ENCODE measurements at places on chromosomes 13 and 19.

DNA sequence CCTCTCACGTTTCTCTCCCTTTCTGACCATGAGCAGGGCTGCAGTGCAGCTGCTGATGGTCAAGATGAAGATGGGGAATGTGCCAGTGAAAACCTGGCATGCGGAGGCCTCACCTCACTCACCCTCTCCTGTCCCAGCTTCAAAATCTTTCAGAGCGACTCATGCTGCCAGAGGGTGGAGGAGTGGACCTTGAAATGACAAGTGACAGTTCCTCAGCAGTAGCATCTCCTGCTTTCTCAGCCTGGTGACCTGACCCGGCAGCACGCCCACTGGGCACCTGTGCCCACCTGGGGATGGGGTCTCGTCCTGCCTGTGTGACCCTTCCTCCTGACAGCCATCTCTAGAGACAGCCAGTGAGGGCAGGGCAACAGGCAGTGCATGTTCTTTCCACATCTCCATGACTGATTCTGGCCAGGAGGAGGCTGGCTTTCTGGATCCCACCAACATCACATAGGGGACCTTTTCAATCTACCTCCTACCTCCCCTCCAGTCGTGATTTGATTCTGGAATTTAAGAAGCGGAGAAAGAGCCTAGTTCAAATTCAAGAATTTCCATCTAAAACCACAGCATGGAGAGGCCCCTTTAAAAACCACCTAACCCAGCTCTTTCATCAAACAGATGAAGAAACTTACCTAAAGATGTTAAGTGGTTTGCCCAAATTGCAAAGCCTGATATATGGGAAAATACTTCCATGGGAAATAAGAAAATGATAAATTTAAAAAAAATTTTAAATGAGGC, 45.8 kb downstream of the RFX2 start:
- peak; percentile 40 for DNase-seq

DNA sequence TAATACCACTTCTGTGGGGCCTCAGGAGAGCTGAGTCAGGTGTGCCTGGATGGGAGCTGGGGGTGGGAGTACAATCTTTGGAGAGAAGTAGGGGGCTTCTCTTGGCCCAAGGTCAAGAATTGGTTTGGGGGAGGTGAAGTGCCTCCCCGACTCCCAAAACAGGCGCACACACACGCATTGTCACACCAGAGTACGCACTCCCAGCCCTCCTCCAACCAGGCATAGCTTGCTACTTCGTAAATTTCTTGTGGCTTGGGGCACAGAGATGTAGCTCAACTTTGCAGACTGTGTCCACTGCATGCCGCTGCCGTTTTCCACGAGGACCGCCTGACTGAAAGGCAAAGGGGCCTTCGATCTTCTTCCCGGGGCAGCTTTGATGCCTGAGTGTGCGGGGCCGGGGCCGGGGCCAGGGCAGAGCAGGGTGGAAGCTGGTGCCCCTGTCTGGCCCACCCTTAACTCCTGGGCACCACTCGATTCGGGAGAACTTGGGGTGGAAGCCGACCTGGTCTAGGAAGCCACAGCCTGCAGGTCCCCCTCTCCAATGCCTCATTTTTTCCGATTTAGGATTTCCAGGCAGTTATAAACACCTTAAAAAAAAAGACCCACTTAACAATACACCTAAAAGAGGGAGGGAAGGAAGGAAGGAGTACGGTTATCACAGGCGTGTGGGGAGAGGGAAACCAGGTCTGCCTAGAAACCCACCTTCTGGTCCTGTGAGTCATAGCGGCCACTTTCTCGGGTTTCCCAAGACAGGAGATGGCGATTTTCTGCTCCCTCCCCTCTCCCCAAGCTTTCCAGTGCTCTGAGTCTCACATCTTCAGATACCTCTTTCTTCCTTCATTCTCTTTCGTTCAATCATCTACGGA, 5.8 kb upstream of the TSHZ3 start:
- DNase-seq = no peak

- no peak for DNase-seq
Observed at GRCh38 chr13:114286808-114287207, 5.4 kb downstream of the UPF3A start.

DNA sequence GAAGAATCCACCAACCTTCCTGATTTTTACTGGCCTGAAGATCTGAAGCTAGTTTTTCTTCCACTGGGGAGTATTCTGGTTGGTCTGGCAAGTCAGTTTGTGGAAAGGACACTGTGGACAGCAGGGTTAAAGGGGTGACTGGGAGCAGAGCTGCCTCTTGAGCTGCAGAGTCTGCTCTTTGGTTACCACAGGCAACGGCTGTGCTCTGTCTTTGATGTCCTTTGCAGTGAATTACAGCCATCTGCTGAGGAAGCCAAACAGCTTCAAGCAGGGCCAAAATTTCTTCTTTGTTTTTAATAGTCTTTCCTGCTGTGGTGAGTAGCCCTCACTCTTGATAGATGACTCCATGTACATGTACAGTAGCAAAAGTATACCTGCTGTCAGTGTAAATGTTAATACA, 75.7 kb downstream of the ZNF100 start:
- DNase-seq = no peak

DNA sequence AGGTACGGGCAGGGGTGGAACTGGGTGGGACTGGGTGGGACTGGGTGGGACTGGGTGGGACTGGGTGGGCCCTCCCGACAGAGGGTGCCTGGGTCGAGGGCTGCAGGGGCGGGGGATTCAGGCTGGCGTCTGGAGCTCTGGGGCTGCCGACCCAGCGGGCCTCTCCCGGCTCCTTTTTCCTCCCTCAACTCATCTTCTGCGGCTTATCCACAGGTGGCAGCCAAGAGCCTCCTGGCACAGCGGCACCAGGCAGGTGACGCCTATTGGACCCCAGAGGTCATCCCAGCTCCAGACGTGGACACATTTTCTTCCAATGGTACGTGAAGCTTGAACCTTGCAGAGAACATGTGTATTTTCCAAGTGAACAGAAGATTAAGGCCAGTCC, 533 bp downstream of the ZNF544 start:
- DNase-seq = peak; percentile 58

Data from urothelium cell line (cell line).